Mesendoderm (in vitro differentiated cells): ENCODE measurements at places on chromosomes 5 and 9.

DNA sequence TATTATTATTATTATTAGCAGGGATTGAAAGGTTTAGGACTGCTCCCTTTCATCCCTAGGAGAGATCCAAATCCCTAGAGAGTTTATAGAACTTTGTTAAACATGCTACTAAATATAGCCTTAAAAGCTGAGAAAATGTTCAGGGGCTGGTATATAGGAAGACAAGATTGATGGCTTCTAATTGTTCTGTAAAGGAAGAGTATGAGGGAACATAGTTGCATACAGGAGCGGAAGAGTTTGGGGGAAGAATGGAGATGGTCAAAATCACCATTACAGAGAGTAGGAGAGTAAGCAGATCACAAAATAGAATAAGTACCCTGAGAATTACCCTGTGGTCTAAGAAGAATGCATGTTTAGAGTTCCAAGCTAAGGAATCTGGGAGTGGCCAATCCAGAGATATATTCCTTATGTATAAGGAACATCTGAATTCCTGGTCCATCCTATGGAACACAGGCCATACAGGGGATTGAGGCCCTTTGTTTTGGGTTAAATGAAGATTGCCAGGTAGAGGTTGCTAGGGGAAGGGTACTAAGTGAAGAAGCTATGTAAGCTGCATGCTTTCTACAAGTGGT, 158.0 kb upstream of the APC start:
- DNase-seq: peak; percentile 11

GRCh38 chr5:95779611-95780010, 42.9 kb downstream of the GLRX start:
- DNase-seq: no peak

DNA sequence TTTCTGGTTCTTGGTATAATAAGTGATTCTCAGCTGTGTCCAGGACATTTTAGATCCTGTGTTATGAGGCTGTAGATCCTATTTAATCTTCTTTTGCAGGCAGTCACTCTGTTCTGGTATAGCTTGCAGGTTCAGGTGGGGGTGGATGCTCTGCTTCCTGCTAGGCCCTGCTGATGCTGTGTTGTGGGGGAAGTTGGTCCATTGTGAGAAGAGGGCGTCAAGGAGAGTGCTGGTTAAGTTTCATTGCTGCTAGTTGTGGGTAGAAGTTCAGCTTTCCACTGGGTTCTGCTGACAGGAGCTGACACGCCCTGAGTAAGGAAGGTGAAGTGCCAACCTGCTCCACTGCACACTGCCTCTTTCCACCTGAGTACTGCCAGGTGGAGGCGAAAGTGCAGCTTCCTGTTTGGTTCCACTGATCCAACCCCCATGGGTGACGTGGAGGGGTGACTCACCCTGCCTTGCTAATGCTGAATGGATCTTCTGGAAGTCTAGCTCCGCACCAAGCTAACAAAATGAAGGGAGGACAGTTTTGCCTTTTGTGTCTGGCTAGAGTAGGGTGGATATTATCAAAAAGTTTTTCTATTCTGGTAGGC, 16.3 kb downstream of the NMRK1 start:
- peak; percentile 37 for DNase-seq

- DNase-seq: no peak
Observed at GRCh38 chr5:59132131-59132530, 549.3 kb downstream of the RAB3C start.

GRCh38 chr9:134491196-134491835, 150.3 kb upstream of the COL5A1 start:
- DNase-seq: no peak

DNA sequence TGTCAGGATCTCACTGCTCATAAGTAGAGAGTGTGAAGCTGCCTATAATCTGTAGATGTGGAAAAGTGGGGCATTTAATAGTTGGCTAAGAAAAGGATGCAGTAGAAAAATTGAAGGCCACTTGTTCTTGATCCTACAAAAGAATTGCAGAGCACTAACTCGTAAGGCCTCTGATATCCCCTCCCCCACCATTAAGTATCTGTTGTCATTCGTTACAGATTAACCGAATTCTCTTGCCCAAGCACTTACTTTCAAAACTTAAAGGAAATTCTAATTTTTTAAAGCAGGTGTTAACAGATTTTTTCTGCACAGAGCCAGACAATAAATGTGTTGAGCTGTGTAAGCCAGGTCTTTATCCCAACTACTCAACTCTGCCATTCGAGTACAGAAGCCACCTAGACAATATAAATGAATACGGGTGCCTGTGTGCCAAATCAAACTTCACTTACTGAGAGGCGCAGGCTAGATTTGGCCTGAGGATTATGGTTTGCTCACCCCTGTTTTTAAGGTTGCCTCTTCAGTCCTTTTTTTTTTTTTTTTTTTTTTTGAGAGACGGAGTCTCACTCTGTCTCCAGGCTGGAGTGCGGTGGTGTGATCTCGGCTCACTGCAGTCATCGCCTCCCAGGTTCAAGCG, 234.8 kb downstream of the RFK start:
- DNase-seq: peak; percentile 36

DNA sequence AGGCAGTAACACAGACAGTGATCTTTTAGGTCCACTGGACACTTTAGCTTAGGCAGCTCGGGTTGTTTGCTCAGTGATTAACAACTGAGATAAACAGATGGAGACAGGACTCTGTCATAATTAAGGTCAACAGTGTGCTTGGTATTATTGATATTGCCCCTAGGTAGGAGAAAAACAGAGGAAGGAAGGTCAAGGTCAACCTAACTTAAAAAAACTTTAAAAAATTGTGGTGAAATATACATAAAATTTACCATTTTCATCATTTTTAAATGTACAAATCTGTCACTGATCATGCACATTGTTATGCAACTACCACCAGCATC, 2.1 kb upstream of the HSPA4 start:
- DNase-seq: no peak

DNA sequence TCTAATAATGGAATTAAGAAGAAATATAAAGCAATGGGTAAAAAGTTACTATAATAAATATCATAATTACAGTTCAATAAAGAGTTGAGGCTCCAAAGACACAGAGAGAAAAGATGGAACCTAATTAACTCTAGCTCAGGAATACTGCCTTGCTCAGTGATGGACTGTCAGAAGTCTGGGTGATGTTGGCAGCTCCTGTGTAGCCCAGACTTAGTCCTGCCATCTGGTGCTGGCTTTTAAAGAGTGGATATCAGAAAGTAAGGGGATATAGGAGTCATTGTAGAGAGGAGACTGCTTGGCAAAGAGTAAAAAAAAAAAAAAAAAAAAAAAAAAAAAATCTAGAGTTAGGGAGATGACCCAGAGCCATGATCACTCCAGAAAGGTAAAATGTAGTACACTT, 551.9 kb upstream of the DMAC1 start:
- no peak for DNase-seq

DNA sequence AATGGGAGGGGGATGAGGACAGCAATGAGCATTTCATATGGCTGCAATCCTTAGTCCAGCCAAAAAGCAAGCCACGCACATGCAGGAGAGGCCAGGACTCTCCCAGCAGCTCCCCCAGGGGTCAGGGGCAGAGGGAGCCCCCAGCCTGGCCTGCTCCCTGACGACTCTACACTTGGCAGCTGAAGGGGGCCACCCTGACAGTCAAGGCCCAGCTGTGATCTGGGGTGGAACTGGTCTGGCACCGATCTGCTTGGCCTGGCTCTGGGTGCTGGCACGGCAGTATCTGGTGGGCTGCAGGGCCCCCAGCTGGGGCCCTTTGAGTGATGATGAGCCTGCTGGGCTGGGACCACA, 118.1 kb downstream of the ADAMTS2 start:
- no peak for DNase-seq

GRCh38 chr9:89668216-89668865, 63.5 kb downstream of the GADD45G start:
- DNase-seq: no peak

DNA sequence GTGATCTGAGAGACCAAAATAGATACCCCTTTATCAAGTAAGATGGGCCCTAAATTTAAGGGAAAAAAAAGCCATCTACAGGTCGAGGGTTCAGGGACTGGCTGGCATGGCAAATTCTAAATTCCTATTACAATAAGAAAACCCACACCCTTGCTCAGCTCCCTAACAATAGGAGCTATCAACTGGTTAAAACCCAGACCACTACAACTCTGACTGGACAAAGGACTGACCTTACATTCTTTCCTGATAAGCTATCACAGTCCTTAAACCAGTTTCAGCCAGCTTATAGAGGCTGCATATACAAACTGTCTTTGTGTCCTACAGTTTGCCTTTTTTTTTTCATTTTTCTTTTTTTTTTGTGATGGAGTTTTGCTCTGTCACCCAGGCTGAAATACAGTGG, 803.6 kb downstream of the NR2F1-AS1 start:
- DNase-seq: peak; percentile 65

- DNase-seq: no peak
Observed at GRCh38 chr9:134459573-134459972, 133.3 kb downstream of the RXRA start.

DNA sequence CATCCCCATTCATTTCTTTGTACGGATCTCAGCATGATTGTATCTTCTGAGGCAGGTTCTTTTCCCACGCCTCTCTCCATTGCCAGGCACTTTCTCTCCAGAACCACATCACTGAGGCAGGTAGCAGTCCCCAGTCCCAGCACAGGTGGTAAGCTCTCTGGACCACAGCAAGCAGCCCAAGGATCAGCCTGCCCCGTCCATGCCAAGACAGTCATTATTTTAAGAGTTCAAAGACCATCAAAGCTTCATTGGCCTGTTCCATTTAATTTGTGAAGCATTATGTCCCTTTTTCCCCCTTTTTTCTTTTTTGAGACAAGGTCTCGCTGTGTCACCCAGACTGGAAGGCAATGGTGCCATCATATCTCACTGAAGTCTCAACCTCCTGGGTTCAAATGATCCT, 171.7 kb downstream of the AUH start:
- no peak for DNase-seq

- no peak for DNase-seq
Observed at GRCh38 chr5:31382051-31382878, 149.6 kb downstream of the DROSHA start.

DNA sequence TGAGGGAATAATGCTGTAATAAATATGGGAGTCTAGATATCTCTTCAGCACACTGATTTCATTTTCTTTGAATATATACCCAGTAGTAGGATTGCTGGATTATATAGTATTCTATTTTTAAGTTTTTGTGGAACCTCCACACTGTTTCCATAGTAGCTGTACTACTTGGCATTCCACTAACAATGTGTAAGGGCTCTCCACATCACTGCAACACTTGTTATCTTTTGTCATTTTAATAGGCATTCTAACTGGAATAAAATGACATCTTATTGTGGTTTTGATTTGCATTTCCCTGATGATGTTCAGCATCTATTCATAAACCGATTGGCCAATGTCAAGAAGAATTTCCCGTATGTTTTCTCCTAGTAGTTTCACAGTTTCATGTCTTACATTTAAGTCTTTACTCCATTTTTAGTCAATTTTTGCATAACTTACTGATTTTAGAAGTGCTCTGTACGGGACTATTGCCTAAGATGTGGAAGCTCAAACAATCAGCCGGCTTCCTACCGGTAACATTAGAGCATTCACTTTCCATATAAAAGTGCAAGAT, 1078.8 kb downstream of the TAF11L14 start:
- no peak for DNase-seq

DNA sequence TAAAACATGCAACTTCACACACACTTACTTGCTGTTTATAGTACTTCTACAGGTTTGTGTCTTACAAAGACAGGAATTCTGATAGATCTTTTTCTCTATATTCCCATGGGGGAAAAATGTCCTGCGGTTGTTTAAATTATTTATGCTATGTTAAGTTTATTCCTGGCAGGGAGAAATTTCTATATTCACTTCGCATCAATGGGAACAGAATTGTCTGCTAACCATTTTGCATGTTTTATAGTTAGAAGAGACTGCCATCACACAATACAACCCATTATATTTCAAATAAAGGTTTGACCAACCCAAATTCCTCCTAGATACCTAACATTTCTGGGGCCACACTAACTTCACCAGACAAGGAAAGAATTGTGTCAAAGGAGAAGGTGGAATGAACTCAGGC, 110.0 kb upstream of the PRR16 start:
- DNase-seq: no peak

DNA sequence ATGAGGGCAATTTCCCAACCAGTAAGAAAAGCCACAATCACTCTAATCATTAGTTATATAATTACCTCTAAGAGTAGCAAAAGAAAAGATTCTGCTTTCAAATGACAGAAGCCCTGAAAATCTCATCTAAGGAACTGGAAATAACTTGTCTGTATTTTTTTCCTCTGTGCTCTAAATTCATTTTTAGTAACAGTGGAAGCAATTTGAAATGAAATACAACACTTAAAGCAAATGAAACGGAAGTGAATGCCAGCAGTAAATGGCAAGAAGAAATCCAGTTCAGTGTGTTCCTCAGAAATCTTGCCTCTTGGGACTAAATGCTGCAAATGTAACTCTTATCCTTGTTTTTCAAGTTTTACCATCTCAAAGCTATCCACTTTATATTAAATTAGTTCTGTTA, 294.9 kb downstream of the TAF11L14 start:
- no peak for DNase-seq

- no peak for DNase-seq
Observed at GRCh38 chr5:179777456-179777855, 16.3 kb upstream of the LTC4S start.

- no peak for DNase-seq
Observed at GRCh38 chr9:86843206-86843605, 104.1 kb downstream of the GAS1 start.
